ENCODE measurements at places on chromosomes 6 and 20.

DNA sequence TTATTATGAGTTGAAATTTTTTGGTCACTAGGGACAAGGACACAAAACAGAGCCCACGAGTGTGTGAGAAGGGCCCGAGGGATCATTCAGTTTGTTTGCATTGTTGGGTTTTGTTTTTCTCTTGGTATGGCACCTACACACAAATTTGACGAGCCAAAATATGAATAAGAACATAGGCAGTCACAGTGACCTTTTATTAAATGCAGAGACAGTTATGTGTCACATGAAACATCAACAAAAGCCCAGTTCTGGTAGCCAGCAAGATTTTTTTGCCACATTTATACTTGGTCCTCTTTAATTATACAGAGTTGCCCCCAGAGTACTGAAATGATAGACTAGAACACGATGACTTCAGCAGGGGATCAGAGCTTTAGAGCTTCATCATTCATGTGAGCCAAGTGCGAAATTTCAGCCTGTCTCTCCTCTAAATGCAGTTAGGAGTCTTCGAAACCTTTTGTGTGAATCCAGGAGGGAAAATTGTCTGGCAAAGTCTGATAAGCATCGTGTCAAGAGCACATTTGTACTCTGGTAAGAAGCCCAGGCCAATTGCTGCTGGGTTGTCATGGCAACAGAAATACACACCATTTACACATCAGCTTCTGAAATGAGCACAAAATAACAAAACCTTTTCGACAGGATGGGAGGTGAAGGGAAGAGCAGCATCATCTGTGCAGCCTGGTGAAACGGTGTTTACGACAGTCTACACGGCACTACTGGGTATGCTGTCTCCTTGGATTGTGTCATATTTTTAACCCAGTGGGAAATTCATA, 79.2 kb upstream of the RIPOR2 start:
- peak; percentile 40 for DNase-seq

- DNase-seq = no peak
Measured at GRCh38 chr6:129817821-129818220, 43.3 kb downstream of the TMEM244 start.

DNA sequence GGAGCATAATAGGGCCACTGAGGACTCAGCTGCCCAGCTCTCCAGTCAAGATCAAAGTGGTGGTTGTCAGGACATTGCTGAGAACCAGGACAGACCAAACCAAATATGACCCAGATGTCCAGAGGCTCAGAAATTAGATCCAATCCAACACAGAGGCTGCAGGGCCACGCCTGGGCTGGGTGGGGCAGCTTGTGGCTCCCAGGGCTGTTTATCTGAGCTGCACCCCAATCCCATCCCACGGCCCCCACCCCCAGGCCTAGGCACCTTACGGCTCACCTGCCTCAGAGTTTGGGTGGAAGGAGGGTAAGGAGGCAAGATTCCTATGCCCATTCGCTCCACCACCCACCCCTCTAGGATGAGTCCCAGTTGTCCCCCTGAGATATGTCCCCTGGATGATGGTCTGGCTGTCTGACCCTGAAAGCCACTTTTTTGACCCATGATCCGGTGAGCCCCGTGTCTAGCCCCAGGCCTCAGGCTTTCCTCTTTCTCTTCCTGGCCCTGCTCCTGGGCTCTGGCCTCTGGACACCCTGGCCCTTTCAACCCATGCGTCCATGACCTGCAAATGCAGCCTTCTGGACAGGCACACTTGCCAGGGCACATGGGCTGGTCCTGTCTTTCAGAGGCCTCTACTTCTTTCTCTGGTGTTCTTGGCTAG, 40.0 kb downstream of the CPXM1 start:
- DNase-seq = no peak

- DNase-seq = no peak
Measured at GRCh38 chr20:50589548-50590347, 79.6 kb downstream of the PTPN1 start.

DNA sequence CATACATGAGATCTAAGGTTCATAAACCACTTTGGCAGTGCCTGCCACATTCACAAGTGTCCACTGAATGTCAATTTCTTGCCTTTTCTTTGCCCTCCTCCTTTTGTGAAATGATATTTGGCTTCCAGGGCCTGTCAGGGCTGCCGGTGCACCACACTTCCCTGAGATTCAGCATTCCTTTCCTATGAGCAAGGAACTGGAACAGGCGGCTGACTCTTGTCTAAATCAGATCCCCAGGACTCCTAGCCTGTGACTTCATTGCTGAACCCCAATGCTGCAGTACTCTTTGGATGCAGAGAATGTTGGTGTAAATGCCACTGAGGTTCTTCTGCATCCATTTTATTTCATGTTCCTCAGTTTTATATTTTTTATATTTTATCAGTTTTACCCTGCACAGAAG, 172.2 kb downstream of the ARID1B start:
- DNase-seq = no peak

DNA sequence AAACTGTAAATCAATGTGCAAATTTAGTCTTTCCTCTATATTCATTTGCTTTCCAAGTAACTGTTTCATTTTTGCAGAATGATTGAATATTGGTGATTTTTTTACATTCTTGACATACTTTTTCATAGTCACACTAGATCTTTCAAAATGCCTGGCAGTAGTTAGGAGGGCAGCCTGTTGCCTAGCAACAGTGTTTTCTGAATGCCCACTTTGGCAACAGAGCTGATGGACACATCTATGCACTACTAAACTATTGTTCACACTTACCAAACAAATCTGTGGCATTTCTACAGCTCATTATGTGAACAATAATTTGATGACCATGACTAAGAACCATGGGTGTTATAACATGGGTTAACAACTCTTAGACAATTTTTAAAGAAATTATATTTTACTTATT, 438.0 kb upstream of the IMPG1 start:
- no peak for DNase-seq

DNA sequence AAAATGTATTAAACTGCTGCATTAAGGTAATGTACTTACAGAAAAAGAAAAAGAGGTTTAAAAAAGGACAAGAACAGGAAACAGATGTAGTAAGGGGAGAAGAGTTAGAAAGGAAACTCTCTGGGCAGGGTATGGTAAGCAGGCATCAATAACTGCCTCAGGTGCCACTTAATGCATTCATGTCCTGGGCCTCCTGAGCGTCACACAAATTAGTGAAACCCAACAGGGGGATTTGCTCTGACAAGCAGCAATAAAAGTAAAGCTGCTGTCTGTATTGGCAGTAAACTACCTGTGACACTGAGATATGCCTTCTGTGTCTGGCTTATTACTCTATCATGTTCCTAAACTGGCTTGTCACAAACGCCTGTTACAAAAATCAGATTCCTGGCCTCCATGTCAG, 1.5 kb upstream of the EFHC1 start:
- no peak for DNase-seq

GRCh38 chr6:139376017-139376330, 1.5 kb upstream of the CITED2 start:
- no peak for DNase-seq

- no peak for DNase-seq
Measured at GRCh38 chr6:38215651-38216311, 396.3 kb downstream of the ZFAND3 start.

GRCh38 chr6:107712665-107713551, 111.2 kb downstream of the SCML4 start:
- DNase-seq = peak; percentile 60

- no peak for DNase-seq
Measured at GRCh38 chr6:57195457-57195856, 23.3 kb downstream of the BAG2 start.

DNA sequence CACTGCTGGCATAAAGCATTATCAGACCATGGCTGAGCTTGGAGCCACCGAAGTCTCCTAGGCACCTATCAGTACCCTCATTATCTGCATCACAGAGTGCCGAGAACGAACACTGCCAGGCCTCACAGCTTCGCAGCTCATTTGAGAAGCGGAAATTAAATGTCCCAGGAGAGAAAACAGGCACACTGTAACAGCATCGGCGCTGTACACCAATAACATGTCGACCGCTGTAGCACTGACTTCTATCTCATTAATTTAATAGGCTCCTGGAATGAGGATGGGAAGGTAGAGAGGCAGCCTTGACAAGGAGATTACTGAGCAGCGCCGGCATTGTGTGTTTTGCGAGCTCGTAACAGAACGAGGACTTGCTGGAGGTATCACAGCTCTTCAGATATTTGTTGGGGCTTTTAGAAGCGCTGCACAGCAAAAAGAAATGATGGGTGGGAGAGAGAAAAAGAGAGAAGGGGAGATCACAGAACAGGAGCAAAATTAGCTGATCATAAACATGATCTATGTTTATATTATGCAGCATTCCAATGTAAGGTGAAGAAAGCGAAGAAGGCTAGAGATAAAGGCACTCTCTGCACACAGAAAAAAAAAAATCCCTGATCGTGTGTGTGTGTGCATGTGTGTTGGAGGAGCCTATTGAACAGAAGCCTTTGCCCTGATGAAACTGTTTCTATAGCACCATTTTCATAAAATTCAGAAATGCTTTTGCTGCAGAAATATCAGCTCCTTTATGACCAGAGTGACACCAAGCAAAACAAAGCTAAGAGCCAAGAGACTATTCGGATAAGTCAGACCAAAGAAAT, 29.2 kb downstream of the ID4 start:
- DNase-seq = no peak

GRCh38 chr6:167846997-167847606, 20.4 kb downstream of the AFDN start:
- no peak for DNase-seq

DNA sequence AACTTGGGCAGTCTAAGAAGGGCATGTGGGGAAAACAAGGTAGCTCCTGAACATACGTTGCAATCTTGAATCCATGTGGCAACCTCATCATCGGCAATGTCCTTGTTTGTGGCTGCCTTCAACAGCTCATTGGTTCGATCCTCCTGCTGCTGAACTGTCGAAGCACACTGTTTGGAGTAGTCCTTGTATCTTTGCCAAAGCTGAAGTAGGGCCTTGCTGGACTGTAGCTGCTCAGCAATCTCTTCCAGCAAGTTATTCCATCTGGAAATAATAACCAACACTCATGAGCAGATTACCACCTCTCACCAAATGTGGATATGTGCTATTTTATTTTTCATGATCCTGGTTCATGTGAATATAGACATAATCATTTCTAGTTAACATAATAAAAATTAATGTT, 413.3 kb downstream of the ESR1 start:
- no peak for DNase-seq

GRCh38 chr20:47274401-47275108, 81.9 kb downstream of the ZMYND8 start:
- DNase-seq = no peak

DNA sequence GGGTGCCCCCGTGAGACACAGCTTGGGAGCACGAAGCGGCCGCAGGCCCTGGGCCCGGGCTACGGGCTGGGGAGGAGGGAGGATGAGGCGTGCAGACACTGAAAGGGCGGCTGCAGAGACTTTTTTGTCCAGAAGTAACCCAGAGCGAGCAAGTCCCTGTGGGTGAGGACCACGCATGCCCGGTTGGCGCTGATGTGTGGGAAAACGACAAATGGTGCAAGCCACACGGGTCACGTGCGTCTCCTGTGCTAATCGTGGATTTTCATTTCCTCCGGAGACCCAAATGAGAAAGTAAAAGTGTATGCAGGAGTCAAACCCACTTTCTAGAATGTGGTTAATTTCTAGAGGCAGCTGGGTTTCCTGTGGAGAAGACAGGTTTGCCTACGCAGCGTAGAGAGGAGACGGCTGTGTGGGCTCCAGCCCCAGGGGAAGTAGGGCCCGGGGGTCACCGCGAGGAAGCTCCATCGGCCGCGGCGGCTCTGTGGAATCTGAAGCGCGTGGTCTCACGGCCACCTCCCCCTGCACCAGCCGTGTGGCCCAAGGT, 19.0 kb downstream of the DLL1 start:
- DNase-seq = peak; percentile 75

DNA sequence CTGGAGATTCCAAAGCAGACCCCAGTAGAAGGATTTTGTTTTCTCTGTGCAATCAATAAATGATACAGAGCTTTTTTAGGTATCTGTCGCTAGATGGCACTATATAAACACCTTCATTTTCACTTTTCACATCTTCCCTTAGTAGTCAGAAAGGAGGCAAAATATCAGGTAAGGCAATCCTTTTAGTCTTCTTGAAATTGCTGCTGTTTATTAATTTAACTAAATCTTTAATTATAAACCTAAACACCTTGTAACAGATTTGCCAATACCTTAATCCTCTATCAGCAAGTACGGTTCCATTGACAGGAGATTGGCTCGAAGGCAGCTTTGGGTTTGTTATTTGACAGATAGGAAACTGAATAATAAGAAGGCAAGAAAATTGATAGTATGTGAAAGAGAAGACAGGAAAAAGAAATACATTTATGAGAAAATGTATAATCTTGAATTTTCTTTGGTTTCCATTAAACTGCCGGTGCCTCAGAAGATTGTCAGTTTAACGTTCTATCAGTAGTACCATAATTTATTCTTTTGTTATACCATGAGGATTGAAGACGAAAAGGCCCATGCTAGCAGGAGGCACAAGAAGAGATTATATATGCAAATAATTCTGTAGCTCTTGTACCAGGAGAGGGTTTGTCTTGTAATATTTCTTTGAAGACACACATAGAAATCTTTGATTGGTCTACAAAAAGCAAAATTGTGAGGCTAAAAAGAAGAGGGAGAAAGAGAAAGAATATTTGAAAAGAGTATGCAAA, 23.5 kb upstream of the IBTK start:
- DNase-seq = peak; percentile 41

- DNase-seq = no peak
Measured at GRCh38 chr20:14036567-14036966, 41.3 kb downstream of the MACROD2 start.

GRCh38 chr6:109693111-109693510, 2.0 kb downstream of the FIG4 start:
- peak; percentile 19 for DNase-seq

GRCh38 chr6:139710556-139710955, 336.1 kb upstream of the CITED2 start:
- DNase-seq = no peak

DNA sequence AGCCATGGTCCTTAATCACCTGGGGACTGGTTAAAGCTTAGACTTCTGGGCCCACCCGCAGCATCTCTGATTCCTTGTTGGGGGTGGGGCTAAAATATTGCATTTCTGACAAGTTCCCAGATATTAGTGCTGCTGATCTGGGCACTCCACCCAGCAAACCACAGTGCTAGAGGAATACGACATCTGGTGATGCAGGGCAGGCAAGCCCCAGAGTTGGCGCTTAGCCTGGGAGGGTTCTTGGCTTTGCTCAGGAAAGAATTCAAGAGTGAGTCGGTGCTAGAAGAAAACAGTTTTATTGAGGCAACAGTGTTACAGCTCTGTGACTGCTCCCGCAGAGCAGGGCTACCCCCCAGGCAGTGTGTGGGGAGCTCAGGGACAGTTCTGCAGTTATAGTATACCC, 210.7 kb downstream of the TFAP2C start:
- no peak for DNase-seq

GRCh38 chr20:50904067-50904570, 27.1 kb downstream of the ADNP start:
- no peak for DNase-seq

GRCh38 chr20:58360936-58361335, 28.1 kb upstream of the VAPB start:
- no peak for DNase-seq

GRCh38 chr20:1802385-1803060, 92.7 kb upstream of the SIRPA start:
- peak; percentile 76 for DNase-seq

- DNase-seq = no peak
Measured at GRCh38 chr20:10521836-10522235, 86.7 kb downstream of the SLX4IP start.
